ENCODE measurements at places on chromosomes 13 and 19. TPM values are rescaled to one million over a fixed set of nuclear protein-coding genes. Genes with fewer than 3 reads are reported as not detected.

Gene ELSPBP1
- not detected for polyA plus RNA-seq

Gene PAK4
- polyA plus RNA-seq, result 39.8 TPM

Gene SLC5A5
- polyA plus RNA-seq, result 0.04 TPM

Gene BRCA2
- polyA plus RNA-seq, result 0.71 TPM

Gene C5AR1
- polyA plus RNA-seq, result 0.71 TPM

Gene URI1
- polyA plus RNA-seq, result 25.8 TPM

Gene IL17D
- polyA plus RNA-seq, result 0.61 TPM

Gene IGFL1
- 58.7 TPM for polyA plus RNA-seq

Gene KISS1R
- polyA plus RNA-seq, result not detected

Gene MYO16
- polyA plus RNA-seq, result 0.06 TPM

Gene LSM4
- polyA plus RNA-seq, result 96.9 TPM

Gene SCN1B
- 1.1 TPM for polyA plus RNA-seq

Gene SBK2
- polyA plus RNA-seq, result not detected

Gene SLC8A2
- 0.16 TPM for polyA plus RNA-seq

Gene NXNL1
- polyA plus RNA-seq, result not detected

Gene COPE
- 192 TPM for polyA plus RNA-seq

Gene SYDE1
- polyA plus RNA-seq, result 3.9 TPM

Gene HSPB6
- polyA plus RNA-seq, result 12.5 TPM

Gene IGSF23
- polyA plus RNA-seq, result not detected

Gene CNFN
- polyA plus RNA-seq, result 5,144 TPM

Gene STK11
- polyA plus RNA-seq, result 38.8 TPM

Gene NCR1
- not detected for polyA plus RNA-seq
